ENCODE measurements at places on chromosomes 2 and 18. TPM values are rescaled to one million over a fixed set of nuclear protein-coding genes. Genes with fewer than 3 reads are reported as not detected.

GRCh38 chr18:7021994-7022840 is 95.4 kb downstream of the LAMA1 start:
- no peak for DNase-seq

GRCh38 chr18:68121826-68122225 is 593.1 kb downstream of the TMX3 start:
- DNase-seq: no peak

GRCh38 chr2:68246396-68246795 is 5.9 kb downstream of the PPP3R1 start:
- DNase-seq: no peak

DNA sequence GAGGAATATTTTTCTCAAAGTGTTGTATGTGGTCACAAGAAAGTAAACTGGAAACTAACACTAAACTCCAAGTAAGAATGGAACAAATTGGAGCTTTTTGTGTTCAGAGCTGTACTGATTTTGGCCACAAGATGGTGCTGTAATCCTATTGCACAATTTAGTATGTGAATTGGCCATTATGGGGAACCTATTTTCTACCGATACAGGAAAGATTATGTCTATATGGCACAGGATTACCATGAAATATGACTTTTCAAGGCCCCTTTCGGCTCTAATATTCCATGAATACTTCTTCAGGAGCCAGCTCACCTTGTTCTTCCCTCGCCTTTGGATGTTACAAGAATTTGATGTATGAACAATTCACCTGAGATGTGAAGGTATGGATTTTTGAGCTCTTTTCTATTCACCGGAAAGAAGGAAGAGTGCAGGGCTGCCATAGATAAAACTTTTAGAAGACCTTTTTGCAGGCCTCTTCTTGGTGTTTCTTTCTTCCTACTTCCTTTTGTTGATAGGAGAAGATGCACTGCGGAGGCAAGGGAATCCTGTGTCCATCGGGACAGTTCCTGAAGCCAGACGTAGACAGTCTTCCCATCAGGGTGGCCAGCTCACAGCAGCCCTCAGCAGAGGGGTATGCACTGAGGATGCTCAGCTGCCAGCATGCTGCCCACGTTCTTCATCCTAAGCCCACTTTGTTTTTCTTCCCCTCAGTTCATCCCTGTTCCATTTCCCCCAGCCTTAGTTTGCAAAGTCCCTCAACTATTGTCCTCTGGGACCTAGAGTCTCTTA is 13.3 kb downstream of the MRPL44 start:
- peak; percentile 39 for DNase-seq

GRCh38 chr2:1721706-1722646 is 22.3 kb downstream of the PXDN start:
- DNase-seq: no peak

DNA sequence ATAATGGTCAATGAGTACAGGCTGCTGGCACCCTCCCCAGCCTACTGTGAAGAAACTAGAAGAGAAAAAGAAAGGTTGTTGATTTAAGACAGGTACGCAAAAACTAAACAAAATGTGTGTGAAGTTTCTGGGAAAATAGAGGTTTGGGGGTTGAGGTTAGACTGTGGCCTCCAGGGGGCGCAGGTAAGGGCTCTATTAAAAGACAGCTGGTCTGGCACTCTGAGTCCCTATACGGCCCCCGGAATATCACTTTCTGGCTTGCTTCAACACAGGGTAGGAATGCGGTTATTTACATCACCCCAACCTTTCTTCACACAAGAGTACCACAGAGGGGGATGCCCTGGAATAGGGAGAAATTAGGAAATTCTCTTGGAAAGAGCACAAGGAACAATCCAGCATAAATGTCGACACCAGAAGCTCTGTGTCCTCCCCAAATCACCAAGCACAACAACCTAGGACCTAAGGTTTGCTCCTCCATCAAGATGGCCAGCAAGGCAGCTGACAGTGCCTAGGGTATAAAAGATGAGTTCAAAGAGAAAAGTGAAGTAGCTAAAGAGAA is 480.8 kb upstream of the KLHL29 start:
- no peak for DNase-seq

- DNase-seq: no peak
Measured at GRCh38 chr2:37851828-37852584, 73.1 kb upstream of the RMDN2 start.

DNA sequence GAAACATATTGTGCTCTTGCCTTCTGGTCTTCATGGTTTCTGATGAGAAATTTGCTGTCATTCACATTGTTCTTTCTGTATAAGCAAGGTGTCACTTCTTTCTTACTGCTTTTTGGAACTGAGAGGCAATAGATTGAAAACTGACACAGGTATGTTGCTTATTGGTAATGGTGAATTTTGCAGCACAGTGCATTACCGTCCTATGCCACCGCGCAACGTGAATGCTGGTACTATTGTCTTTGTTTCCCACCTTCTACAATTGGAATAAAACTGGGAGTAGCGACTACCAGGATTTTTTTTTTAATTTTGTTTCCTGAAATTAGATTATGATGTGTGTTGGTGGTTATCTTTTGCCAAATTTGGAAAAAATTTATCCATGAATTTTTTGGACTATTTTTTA is 11.4 kb downstream of the XIRP2 start:
- DNase-seq: no peak

GRCh38 chr2:160695402-160696086 is 201.9 kb upstream of the RBMS1 start:
- peak; percentile 29 for DNase-seq

DNA sequence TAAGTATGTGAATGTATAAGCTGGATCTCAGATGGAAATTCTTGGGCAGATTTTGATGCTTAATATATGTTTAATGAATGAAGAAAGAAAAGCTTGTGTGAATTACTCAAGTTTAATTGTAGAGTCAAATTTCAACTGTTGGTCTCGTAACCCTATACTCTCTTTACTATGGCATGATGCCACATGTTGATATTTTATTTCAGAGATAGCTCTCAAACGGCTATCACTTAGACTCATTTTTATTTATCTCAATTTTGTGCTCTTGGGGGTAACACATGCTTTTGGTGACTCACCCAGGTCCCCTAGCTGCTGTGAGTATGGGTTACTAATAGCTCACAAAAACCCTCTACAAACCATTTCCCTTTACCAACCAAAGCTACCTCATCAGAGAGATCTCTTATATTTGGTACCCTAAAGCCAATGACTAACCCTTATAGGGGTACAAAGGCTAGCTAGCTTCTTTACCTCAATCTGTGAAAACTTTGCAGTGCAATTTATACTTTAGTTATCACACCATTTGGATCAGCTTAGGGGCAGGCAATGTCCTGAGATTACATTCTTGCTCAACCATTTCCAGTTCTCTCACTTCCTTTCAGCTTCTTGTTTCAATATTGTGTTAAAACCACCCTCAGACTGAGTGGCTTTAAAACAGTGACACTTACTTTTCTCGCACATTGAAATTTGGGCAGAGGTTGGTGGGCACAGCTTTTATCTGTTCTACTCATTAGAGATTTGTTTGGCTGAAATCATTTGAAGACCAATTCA is 240.3 kb downstream of the CDH7 start:
- no peak for DNase-seq

GRCh38 chr2:215728504-215729065 is 284.8 kb downstream of the MREG start:
- no peak for DNase-seq

DNA sequence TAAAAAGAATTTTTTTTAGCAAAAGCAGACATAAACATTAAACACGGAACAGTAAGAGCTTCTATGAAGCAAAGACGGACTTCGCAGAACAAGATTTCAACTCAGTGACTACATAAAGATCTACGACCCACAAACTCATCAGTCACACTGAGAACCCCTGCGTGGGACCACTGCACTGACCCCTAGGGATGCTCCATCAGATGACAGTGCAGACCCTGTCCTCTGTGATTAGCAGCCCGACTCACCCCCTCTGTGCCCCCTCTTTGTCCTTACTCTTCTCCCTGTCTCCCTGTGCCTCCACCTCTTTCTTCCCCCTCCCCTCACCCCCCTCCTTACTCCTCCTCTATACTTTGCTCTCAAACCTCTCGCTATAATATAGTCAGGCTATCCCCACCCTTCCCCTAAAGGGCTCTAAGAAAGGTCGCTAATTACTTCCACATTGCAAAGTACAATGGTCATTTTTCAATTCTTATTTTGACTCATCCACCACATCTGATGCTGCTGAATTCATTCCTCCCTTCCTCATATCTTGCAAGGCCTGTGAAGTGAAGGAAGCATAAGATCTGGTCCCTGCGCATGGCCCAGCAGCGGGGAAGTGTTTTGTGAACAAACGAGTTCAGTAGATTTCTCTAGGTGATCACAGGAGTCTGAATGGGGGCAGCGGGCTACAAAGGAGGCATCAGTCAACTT is 89.3 kb downstream of the CABYR start:
- no peak for DNase-seq

DNA sequence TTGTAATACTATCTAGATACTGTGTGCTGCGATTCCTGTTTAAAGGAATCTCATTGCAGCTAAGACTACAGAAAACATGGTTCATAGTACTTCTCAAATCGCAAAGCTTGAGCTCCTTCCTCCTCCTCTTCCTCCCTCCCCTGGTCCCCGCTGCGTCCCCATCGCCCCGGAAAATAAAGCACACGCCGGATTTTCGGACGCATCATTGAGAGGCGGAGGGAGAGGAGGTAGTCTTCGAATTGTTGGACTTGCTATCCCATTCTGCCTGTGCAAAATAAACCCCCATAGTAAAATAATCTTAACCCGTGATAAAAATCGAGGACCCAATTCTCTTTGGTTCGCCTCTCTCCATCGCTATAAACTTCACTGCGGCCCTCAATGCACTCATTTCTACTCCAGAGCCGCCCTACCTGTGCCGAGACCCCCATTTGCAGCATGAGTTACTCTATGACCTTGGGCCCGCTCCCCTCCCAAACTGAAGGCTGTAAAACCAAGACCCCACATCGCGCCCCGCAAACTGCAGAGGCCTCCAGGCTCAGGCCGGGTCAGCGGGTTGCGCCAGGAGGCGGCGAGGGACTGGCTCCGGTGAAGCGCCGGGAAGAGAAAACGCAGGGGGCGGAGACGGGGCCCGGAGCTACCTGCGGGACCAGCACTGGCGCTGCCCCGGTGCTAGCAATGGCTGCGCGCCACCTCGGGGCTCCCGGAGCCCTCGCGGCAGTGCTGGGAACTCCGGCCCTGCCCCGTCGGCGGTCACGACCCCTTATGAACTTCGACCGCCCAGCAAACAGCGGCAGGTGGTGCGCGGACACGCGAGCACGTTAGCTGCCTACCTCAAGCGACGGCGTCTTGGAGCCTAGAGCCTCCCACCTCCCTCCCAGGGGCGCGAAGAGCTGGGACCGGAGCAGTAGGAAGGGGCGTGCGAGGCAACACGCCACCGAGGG is 649 bp downstream of the ESCO1 start:
- no peak for DNase-seq

DNA sequence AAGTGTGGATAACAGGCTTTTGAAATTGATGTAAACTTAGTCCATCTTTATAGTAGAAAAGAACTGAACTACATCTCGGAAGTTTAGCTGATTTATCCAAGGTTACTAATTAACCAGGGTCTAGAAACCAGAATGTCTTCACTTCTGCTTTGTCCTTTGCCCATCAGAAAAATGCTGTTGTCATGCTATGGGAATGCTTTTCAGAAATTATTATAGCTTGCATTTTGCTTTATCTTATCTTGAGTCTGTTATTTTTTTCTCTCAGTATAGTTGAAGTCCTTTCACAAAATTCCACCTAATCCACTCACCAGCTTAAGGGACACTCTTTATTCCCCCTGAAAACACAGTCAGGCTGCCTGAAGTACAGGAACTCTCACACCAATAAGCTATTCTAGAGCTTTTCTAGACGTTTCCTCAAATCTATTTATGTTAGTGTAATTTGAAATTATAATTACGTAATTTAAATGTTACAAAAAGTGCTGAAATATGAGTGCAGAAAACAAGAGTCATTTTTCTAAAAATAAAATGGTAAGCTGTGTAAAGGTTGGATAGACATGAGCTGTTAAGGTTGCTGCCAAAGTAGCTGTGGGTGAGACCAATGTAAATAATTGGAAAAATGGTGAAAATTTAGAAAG is 456.3 kb downstream of the TGIF1 start:
- DNase-seq: no peak

- DNase-seq: no peak
Measured at GRCh38 chr2:200667413-200667812, 81.6 kb downstream of the AOX1 start.

DNA sequence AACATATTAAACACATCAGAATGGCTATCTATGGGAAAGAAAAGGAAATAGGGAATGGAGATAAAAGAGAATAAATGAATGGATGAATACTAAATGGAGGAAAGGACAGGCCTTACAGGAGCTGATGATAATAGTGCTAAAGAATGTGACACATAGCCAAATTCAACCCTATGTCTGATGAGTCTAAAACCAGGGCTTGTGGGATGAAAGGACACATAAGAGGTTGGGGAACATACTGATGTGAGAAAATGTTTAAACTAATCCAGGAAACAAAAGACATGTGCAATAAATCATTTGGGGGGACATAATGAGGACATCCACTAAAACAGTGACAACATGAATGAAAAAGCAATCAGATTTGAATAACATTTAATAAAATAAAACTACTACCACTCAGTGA is 120.0 kb downstream of the DYM start:
- DNase-seq: no peak

- DNase-seq: no peak
Measured at GRCh38 chr2:117785740-117786139, 28.8 kb upstream of the DDX18 start.

DNA sequence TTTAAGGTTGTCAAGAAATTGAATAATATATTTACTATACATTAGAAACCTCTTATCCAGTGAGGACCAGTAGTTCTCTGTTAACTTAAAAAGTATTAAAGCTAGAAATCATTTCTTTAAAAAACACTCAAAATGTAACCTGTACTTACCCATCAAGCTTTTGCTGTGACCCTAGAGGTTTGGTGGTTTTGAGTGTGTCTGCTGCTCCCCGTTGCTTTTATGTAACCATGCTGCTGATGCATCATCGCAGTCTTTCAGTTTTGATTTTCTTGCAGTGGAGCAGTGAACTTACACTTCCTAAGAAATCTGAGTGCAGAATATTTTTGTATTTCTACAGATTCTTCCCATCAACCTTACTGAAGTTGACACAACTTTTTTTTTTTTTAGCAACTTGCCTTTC is 34.2 kb downstream of the MRPS9 start:
- no peak for DNase-seq

The AUP1 gene
- polyA plus RNA-seq: 112 TPM

The LRRC30 gene
- polyA plus RNA-seq: not detected

The NTSR2 gene
- 0.05 TPM for polyA plus RNA-seq

The LIMS4 gene
- polyA plus RNA-seq: 2.8 TPM

The ANKRD29 gene
- polyA plus RNA-seq: 13.6 TPM

The HADHB gene
- polyA plus RNA-seq: 105 TPM

The ACKR3 gene
- polyA plus RNA-seq: 80.6 TPM

The SNORC gene
- polyA plus RNA-seq: 0.98 TPM

The CDH19 gene
- 10.3 TPM for polyA plus RNA-seq

The MTX2 gene
- polyA plus RNA-seq: 36.6 TPM

The ALPP gene
- polyA plus RNA-seq: not detected

Measured in urinary bladder (tissue), 4 donors.